Fibroblast of skin of right biceps (primary cell): ENCODE measurements at places on chromosomes 7 and 10.
A peak's percentile ranks its signal among the peaks of the same experiment; 100 is the strongest.

- no peak for DNase-seq
Observed at GRCh38 chr7:55527307-55527706, 45.0 kb downstream of the VOPP1 start.

GRCh38 chr7:116195451-116195850 is 14.9 kb upstream of the TES start:
- DNase-seq, result peak; percentile 64

- peak; percentile 17 for DNase-seq
Observed at GRCh38 chr7:104327938-104328295, 486 bp upstream of the LHFPL3 start.

- DNase-seq, result no peak
Observed at GRCh38 chr10:44459671-44460070, 74.8 kb upstream of the CXCL12 start.

- DNase-seq, result no peak
Observed at GRCh38 chr7:24709585-24710360, 47.5 kb downstream of the GSDME start.

- DNase-seq, result no peak
Observed at GRCh38 chr10:17426263-17426750, 28.1 kb downstream of the ST8SIA6 start.

- DNase-seq, result no peak
Observed at GRCh38 chr10:85284778-85285770, 956.7 kb downstream of the CCSER2 start.

- DNase-seq, result peak; percentile 93
Observed at GRCh38 chr7:81484261-81484660, 285.6 kb downstream of the HGF start.

GRCh38 chr7:20786779-20787659 is at the start of gene SP8:
SP8 (minus strand) TSS chr7:20786886; CDS start chr7:20786798, 88 bp downstream.
- DNase-seq, result peak; percentile 31

- DNase-seq, result no peak
Observed at GRCh38 chr7:138898255-138898654, 82.9 kb downstream of the KIAA1549 start.

DNA sequence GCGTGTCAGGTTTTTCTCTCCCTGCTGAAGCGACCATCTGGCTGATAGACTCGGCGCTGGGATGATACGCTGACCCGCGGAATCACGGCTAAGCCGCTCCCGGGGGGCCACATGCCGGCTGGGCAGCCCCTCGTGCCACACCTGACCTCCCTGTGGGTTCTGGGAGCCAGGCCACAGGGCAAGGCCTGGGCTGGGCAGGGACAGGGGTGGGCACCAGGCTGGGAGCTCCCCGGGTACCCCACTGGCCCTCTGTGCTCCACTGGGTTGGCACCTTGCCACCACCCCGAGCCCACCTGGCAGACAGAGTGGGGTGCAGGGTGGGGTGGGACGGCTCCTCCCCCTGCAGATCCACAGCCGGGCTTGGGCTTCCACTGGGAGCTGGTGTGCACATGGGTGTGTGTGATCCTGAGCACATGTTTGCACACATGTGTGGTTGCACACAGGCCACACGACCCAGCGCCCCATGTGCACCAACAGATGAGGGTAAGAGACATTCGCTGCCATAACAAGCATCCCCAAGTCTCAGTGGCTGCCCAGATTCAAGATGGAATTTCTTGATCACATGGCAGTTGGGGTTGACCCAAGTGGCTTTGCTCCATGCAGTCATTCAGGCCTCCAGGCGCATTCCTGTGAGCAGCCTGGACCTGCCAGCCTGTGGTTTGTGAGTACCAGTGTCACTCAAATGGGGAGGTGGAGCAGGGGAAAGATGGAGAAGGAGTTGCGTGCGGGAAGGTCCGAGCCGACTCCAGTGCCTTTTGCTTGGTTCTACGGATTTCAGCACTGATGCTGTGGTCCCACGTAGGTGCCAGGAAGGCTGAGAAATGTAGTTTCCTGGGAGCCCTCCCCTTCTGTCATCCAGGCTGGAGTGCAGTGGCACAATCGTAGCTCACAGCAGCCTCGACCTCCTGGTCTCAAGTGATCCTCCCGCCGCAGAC is 79.7 kb downstream of the UNCX start:
- DNase-seq, result no peak

DNA sequence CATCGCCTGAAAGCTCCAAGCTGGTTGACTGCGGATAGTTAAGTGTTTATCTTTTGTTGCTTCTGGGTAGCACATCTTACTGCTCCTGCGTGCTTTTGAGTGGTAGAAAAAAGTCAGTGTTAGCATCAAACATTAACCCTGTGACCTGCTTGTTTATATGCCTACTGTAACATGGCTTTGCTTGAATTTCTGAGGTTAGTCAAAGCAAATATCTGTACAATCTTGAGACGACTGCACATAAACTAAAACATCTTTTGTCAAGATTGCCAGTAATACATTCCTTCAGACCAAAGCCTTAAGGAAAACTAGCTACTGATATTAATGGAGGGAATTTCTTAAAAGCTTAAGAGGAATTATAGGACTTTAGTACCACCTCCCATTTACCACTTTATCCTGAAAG is 163.7 kb downstream of the BAMBI start:
- peak; percentile 30 for DNase-seq
